Amniotic epithelial cell (primary cell): ENCODE measurements at places on chromosomes 3 and 15.

DNA sequence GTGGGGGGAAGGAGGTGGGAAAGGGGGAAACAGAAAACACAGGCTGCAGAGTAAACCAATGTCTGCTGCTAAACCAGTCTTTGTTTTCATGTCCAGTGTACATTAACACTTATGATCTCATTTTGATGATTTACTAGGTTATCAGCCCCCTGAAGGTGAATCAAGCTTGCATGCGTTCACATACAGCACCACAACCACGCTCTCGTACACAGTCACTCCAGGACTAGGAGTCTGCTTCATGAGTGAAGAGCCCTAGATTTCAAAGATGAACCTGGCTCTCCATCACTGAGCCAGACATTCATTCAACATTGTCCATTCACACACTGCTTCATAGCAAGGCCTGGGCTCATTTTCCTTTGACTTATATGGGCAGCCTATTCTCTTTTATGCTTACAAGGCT, 51.7 kb upstream of the TRIM59 start:
- DNase-seq = no peak

GRCh38 chr15:70635895-70636294, 127.5 kb downstream of the UACA start:
- DNase-seq = no peak

- DNase-seq = no peak
These were observed 160.2 kb upstream of the LRRN1 start for GRCh38 chr3:3639078-3639477.

- no peak for DNase-seq
These were observed 87.8 kb upstream of the CTDSPL start for GRCh38 chr3:37773911-37774310.

DNA sequence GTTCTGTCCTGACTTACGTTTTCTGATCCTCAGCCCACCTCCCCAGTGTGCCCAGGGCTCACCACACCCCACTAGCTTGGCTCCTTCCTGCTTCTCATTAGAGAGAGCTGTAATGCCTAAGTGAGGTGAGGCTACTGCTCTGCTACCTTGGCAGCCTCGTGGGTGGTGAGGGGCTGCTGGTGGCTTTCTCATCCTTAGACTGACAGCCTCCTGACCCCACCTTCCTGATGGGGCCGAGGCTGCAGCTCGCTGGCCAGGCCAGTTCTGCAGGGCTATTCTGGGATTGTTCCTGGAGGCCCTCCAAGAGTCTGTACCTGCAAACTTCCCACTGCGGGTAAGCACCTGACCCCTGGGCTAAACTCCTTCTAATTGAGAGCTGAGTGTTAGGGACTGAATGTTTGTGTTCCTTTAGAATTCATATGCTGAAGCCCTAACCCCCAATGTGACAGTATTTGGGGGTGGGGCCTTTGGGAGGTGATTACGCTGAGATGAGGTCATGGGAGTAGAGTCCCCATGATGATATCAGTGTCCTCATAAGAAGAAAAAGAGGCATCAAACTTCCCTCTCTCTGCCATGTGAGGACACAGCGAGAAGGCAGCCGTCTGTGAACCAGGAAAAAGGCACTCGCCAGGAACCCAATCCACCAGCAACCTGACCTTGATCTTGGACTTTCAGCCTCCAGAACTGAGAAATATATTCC, 38.1 kb upstream of the IQSEC1 start:
- DNase-seq = no peak
